ENCODE measurements at places on chromosomes 12 and 14.

GRCh38 chr14:77258566-77258965 is 12.4 kb downstream of the NGB start:
- DNase-seq: no peak

- DNase-seq: no peak
Measured at GRCh38 chr12:46560874-46561273, 188.3 kb upstream of the SLC38A2 start.

DNA sequence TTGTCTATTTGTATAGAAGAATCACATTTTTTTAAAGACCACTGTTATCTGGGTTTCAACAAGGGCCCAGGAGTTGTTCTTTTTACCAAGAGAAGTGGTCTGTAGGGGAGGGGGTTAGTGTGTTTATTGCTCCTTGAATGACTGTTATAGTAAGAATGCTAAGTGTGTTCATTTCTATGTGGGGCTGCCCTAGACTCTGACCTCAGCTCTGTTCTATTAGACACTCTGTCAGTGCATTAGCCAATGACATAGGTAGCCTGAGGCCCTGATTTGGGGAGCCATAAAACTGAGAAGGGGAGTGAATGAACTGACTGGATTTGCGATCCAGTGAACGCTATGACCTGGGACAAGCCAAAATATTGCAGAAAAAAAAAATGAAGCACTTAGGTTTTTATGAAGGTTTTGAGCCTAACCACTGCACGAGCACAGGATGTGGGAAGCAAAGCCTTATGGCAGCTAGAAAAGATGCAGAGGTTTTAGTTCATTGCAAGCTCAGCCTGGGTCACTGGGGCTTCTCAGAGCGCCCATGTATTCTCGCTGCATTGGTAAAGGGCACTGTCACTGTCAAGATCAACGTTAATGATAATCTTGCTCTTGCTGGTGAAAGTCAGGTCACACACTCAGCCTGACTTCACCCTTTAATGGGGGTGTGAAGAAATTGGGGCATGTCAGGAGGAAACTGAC is 63.8 kb downstream of the PRKCH start:
- peak; percentile 33 for DNase-seq

DNA sequence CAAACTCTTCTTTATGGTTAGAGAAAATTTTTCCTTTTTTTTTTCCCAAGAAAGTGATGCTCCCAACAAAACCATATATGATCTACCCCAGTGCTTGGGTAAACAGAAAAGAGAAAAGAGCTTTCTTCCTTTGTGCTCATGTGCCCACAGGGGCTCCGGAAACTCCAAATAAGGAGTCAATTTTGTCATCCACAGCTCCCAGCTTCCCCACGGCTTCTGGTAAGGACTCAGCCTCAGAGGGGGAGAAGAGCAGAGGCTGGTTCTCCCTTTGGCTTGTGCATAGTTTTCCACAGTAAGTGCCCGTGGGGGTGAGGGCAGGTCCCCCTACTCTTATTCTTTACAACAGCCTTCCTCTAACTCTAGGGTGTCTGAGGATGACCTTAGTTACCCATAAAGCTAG is 13.3 kb upstream of the RGS6 start:
- no peak for DNase-seq

DNA sequence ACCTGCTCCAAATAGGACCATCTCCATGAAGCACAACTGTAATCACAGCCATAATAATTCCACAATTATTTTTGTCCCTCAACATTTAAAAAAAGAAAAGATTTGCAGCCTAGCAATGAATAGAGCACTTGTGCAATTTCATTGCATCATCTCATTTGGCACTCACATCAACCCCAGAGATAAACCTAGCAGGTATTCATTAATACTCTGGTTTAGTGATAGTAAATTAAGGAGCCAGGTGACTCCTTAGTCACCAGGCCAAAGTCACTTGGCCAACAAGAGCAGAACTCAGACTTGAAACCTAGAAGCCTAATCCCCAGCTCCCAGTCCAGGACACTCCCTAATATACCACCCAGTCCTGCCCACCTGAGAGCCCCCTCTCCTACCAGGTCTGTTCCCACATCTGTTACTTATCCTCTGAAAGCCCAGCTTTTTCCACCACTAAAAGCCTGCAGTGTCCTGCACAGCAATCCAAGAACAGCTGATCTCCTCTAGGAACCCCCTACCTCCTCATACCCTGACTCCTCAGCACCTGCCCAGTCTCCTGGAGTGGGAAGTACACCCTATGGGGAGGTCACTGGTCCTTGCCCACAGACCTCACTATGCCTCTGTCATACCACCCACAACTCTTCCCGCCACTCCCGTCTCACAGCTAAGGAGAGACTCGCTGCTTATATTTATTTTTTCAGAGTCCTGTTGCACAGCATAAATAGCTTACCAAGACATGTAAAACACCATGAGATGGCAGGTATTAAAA is 22.1 kb downstream of the OR10P1 start:
- DNase-seq: no peak

- no peak for DNase-seq
Measured at GRCh38 chr14:85016496-85016895, 513.4 kb upstream of the FLRT2 start.

DNA sequence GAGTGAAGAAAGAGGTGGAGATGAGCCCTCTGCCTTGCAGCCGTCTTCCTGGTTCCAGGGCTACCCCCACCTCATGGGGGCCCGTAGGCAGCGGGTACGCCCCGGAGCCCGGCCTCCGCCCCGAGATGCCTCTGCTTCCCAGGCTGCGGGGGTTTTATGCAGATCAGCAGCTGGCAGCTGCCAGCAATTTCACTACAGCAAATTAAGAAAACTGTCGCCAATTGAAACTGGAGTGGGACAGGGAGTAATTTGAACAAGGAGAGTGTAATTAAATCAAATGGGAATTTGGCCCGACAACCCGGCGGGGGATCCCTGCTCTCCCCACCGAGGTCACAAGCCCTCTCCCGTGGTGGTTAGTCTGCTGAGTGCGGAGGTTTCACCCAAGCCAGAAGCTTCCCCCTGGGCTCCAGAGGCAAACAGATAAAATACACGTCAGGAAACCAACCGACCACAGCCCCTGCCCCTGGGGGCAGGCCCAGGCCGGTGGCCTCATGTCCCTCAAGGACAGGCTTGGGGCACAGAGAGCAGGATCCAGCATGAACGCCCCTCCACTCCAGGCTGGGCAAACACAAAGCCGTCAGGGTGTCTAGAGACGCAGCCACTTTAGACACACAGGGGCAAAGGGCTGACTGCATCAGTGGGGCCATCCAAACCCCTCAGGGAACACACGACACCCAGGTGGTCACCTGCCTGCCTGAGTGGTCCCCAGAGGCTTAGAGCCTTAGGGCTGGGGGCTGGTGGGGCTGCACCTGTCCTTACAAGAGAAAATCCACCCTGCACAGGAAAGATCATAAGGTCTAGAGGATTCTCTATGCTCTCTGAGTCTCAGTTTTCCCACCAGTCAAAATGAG is 53.8 kb downstream of the TESC start:
- no peak for DNase-seq

DNA sequence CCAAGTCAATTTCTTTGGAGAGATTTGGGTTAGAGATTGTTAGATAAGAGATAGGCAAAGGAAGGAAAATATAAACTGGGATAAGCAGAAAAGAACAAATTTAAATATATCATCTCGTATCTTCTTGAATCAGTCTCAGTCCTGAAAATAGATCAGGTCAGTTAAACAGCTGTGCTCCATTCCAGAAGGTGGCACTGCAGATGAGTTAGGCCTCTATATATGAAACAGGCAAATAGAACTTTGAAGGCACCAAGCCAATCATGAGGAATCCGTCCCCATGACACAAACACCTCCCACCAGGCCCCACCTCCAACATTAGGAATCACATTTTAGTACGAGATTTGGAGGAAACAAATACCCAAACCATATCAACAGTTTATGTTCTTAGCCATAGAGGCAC is 605.5 kb upstream of the USP15 start:
- no peak for DNase-seq

DNA sequence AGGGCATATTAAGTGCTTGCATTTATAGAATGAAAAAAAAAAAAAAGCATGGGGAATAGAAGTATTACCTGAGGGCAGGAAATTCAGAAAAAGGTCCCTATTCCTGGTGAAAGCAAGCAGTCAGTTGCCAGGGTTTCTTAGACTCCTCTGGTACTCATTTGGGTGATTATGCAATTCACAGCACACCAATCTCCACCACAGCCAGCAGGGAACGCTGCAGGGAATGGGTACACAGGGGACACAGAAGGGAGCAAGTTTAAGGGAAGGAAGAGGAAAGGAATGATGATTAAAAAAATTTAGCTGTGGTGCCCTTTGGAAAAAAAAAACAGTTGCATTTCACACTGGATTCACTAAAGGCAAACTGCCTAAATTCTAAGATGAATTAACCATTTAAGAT is 14.2 kb downstream of the BLTP3B start:
- no peak for DNase-seq

DNA sequence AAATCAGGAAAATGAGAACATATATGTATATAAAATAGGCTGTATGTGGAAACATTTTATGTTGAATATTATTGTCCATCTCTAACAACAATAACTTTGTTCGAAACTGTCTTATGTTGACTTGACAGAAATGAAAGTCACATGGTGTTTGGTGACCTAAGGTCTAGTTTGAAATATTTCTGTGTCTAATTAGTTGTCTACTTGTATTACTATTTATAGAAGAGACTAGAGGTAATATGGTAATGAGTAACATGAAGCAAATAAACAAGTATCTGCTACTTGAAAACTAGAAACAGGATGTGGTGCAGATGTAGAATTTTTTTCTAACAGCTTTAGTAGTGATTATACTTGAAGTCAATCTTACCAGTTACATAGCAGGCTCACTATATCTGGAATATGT is 3.9 kb downstream of the GPHN start:
- no peak for DNase-seq

DNA sequence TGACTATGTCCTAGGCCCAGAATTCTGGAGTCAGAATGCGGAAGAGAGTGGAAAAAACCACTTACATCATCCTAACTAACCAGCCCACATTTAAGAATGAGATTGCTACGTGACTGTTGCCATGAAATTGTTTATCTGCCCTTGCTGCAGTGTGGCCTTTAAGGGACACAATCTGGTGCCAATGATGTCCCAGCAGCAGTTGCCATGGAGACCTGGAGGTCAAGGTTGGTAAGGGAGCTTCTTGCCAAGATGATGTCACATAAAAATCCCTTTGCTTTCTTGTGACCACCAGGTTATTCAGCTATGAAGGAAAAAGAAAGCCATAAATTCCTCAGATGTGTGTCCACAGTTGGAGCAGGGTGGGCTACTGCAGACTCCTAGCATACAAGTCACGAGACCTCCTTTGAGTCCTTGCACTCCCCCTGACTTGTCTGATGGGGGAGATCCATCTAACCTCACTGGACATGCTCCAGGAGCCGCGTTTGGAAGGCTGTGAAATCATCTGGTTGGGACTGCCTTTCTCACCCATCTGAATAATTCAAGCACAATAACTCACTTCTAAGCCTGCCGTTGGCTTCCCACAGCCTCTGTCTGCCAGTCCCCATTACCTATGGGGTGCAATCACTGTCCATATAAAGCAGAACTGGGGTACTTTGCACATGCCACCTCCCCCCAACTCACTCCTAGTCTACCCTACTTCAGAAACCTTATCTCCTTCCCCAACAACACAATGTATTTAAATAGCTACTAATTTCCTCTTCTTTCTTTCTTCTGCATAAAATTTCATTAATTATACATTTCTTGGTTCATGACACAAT is 165.6 kb downstream of the ZFP36L1 start:
- no peak for DNase-seq

DNA sequence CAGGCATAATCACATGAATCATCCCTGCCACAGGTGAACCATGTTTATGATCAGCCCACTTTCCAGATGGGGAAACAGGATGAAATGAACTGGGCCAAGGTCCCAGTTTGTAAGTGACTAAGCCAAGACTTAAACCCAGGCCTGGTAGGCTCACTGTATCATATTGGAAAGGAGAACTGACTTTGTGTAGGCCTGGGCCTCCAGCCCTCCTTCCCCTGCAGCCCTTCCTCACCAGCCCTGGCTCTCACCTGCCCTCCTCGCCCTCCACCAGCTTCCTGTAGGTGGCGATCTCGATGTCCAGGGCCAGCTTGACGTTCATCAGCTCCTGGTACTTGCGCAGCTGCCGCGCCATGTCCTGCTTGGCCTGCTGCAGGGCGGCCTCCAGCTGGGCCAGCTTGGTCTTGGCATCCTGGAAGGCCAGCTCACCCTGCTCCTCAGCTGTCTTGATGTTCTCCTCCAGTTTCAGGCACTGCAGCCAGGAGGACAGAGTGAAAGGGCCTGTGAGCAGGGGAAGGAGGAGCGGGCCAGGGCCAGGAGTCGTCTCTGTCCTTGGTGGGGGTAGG is 19.8 kb downstream of the KRT80 start:
- DNase-seq: no peak

- DNase-seq: no peak
Measured at GRCh38 chr14:73253323-73253610, 16.0 kb downstream of the PAPLN start.

DNA sequence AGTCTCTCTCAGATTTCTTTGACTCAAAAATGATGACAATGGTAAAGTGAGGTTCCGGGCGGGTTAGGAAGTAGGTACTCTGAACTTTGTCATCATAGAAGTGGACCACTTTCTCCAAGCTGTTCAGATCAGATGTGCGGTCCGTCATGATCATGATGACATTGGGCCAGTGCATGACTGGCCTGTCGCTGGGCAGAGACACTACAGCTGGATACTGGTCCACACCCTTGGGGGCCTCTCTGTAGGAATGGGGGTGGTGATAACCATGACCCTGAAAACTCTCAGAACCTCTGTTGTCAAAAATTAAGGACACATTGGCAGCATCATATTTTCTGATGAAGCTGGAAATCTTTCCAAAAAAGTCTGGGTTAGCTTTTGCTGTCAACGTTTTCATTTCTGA is 28.2 kb downstream of the KICS2 start:
- no peak for DNase-seq

- no peak for DNase-seq
Measured at GRCh38 chr14:105018414-105018813, 2.5 kb downstream of the CDCA4 start.

GRCh38 chr14:58584383-58584782 is 53.4 kb upstream of the DACT1 start:
- DNase-seq: no peak

GRCh38 chr14:92663049-92663448 is 85.4 kb downstream of the LGMN start:
- no peak for DNase-seq

DNA sequence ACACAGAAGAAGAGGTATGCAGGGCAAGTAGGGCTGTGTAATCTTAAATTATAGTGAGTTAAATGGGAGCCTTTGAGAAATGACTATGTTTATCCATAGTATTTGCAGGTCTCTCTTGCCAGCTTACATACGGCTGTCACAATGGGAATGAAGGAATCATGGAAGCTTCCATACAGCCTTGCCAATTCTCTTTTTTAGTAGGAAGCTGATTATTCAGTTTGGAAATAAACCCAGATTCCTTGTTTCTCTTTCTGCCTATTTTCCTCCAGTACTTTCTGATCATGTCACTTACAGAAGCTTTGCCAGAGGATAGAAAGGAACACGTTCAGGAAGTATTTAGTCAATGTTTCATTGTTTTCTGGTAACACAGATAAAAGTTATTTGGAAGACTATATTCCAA is 217.4 kb upstream of the DIO2 start:
- DNase-seq: no peak

DNA sequence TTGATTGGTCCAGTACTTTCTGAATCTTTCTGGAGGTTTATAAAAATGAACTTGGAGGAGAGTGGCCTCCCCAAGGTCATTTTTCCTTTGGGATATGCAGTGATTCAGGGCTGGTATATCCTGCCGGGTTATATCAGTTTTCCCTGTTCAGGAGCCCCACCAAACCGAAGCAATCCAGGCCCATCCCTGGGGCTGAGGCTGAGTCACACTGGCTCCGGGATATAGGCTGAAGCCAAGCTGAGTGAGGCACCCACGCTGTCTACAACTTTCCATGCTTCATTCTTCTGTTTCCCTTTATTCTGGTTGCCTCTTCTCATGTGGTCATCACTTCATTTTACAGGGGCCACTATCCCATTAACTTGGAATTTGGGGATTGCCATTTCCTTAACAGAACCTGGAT is 3.4 kb downstream of the SSPN start:
- DNase-seq: no peak

Measured in stimulated activated naive CD4-positive, alpha-beta T cell (primary cell).